ENCODE measurements at places on chromosomes 16 and 17.

DNA sequence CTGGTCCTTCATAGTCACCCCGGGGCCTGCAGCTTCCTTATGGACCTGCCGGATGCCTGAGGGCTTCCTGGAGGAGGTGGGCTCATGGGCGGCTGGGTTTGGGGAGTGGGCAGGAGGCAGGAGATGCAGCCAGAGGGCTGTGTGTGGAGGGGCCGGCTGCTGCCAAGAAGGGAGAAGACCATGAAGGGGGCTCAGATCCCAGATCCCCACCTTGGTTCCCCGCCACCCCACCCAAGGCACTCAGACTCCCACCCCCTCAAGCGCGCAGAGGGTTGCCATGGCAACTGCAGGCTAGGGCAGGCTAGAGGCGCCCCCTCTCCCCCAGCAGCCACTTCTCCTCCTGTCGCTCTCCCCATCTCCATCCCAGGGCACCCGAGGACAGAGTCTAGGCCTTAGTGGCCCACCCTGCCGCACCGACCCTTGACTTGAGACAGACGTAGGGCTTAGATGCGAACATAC is 104.5 kb downstream of the CRLF3 start:
- DNase-seq, result no peak

DNA sequence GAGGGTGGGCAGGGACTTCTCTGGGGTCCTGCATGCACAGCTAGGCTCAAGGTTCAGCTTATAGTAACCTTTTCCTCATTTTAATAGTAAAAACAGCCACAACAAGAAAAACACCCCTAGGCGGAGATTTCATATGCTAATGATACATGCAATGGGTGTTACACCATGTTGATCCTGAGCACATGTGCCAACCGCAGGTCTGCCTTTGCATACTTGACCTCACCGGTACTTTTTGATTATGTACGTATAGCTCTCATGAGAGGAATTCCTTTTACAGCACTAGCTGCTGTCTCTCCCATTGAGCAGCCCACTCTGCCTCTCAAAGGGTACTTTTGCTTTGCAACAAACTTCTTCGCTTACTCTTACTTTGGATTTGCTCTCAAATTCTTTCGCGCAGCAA is 1.9 kb downstream of the KRTAP4-8 start:
- DNase-seq, result no peak

- peak; percentile 15 for DNase-seq
Measured at GRCh38 chr17:35630530-35631148, 43.5 kb downstream of the AP2B1 start.

DNA sequence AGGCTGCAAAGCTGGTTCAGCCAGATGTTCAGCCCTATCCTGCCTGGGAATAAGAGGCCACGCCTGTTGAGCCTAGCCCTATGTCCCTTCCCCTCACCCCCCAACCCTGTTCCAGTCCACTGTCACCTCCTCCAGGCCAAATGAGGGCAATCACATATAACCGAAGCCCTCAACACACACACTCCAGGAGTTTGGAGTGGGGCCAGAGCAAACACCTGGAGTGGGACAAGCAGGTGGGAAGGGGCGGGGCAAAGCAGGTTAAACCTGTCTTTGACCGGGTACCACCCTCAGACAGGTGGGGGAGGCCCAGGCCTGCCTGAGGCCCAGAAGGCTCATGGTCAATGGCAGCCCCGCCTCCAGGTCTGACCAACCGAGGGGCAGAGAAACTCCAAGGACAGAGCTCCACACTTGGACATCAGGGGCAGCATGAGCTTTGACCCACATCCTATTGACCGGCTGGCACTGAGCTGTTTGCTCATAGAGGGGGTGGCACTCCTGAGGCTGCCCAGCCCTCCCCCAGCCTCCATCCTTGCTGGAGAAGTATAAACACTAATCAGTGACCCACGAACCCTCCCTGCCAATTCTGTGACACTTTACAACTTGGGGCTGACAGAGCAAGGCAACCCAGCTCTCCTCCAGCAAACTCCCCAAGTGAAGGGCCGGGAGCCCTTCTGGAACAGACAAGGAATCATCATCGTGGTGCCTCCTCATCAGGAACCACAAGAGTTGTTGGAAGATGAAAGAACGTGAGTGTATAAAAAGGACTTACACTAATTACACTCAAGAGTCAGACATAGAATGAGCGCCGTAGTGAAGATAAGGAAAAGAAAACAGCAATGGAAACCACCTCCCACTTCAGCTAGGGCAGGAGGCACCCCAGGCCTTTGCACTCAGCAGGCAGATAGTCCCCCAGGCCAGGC is 1.5 kb downstream of the ESRP2 start:
- no peak for DNase-seq

Data from fibroblast of villous mesenchyme (primary cell).